ENCODE measurements at places on chromosomes 1 and 21. TPM values are rescaled to one million over a fixed set of nuclear protein-coding genes. Genes with fewer than 3 reads are reported as not detected.

Gene LCE1E
- 0.37 TPM for total RNA-seq

Gene S100A1
- not detected for total RNA-seq

Gene UBXN10
- total RNA-seq, result not detected

Gene MFSD2A
- total RNA-seq, result 23.6 TPM

Gene INSRR
- total RNA-seq, result not detected

Gene SIM2
- total RNA-seq, result 0.56 TPM

Gene FAM177B
- total RNA-seq, result not detected

Gene CD164L2
- 6.3 TPM for total RNA-seq

Gene C1orf115
- total RNA-seq, result 1.9 TPM

Gene RNF115
- 5.9 TPM for total RNA-seq

Gene PTPRF
- 152 TPM for total RNA-seq

Gene CYP4A22
- not detected for total RNA-seq

Gene MAN1C1
- total RNA-seq, result 0.65 TPM

Gene IFNAR2
- total RNA-seq, result 7.3 TPM

Gene GORAB
- 5.2 TPM for total RNA-seq

Data from airway epithelial cell (primary cell).